HuH-7.5 (cell line): ENCODE measurements at places on chromosomes 5 and 9.

- peak; percentile 10 for DNase-seq
Observed at GRCh38 chr5:102531506-102531905, 32.7 kb upstream of the SLCO6A1 start.

GRCh38 chr5:113092683-113093082 lies 116.1 kb downstream of the DCP2 start:
- no peak for DNase-seq

GRCh38 chr5:6216471-6217075 lies 161.8 kb downstream of the MED10 start:
- DNase-seq = no peak

- no peak for DNase-seq
Observed at GRCh38 chr5:1347571-1347970, 2.7 kb upstream of the CLPTM1L start.

- DNase-seq = no peak
Observed at GRCh38 chr5:57406641-57407040, 76.0 kb downstream of the ACTBL2 start.

GRCh38 chr9:16030528-16031185 lies 477.8 kb downstream of the CCDC171 start:
- no peak for DNase-seq
